GM12878 (cell line): ENCODE measurements at places on chromosomes 1 and 21. TPM values are rescaled to one million over a fixed set of nuclear protein-coding genes. Genes with fewer than 3 reads are reported as not detected.

Gene CRP
- total RNA-seq, result 0.54 and 0.72 TPM in 2 replicates

Gene MFAP2
- not detected in 2 replicates for total RNA-seq

Gene FMO2
- not detected in 2 replicates for total RNA-seq

DNA sequence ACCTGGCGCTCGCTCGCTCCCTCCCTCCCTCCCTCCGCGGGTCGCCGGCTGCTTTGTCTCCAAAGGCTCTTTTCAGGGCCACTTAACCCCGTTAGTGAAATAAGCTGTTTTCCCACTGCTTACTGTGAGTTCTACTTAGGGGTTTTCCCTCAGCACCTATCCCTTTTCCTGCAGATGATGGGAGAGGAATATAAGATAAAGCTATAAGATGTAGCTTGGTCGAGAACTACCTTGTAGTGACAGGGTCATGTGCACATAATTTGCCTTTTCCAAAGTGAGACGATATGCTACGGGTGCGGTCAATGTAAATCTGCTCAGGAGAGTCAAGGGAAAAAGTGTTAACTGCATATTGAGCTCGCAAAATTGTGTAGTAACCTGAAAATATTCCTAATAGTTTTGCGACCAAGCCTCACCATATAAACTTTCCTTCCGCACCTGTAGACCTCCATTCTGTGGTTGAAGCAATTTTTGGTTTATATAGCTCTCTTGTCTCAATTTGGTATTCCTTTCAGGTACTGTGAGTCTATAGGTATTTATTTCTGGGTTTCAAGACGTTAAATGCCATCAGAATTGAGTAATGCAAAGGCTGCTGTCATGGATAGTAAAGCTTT, 55.8 kb upstream of the BOLA1 start:
- no peak for DNase-seq

DNA sequence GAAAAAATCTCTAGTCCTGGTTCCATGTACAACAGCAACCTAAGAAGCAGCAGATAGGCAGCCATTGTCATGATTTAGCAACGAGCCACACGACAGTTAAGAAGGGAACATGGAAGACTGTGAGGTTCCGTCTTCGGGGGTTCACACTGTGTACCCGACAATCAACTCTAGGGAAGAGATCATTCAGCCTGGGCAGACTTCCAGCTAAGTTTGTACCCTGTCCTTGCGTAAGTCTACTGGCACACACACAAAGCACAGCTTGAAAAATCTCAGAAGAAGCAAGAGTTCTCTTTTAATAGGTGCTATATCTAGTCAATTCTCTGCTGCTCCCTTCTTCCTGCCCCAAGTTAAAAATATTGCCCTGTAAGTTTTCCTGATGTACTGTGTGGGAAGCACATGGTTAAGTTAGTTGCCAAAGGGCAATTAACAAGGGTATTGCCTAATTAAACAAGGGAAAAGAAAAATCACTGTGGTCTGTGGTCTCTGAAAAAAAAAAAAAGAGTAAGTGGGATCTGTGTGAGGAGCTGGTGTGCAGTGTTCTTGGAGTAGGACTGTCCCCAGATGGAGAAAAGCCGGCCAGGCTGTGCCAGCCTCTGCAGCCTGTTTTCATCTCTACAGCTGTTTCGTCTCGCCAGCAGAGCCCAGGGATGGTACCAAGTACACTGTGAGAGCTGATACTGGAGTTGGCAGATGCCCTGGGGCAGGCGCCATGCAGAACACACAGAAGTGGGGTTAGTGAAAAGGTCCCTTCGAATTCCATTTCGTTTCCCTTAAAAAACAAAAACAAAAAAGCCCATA, 6.4 kb upstream of the MYBPHL start:
- DNase-seq, result no peak

GRCh38 chr1:241994171-241994570, 4.7 kb downstream of the MAP1LC3C start:
- no peak for DNase-seq

GRCh38 chr1:183913567-183913993, 108.7 kb downstream of the RGL1 start:
- DNase-seq, result no peak

DNA sequence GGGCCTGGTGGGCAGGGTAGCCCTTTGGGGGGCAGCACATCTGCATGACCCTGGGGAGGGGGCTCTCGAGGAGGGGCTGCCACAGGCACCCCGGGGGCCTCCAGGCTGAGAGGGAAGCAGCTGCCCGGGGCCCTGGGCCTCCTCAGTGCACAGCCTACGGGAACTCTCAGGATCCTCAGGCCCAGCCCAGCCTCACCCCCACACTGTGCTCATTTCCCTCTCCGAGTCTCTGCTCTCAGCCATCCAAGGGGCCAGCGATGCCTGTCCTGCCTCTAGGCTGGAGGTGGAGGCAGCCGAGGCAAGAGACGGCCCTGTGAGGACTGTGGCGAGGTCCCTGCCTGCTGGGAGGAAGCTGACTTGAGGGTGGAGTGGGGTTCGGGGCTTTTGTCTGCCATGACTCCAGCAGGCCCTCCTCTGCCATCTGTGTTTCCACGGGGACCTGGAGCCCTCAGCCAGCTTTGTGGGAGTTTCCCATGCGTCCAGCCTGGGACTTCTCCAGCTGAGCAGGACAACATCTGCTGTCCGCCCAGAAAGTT, 7.2 kb upstream of the PLEKHG5 start:
- no peak for DNase-seq

- no peak for DNase-seq
Observed at GRCh38 chr1:214537872-214538473, 13.4 kb downstream of the PTPN14 start.
